GDM1 (cell line): ENCODE measurements at places on chromosomes 1 and 21.

DNA sequence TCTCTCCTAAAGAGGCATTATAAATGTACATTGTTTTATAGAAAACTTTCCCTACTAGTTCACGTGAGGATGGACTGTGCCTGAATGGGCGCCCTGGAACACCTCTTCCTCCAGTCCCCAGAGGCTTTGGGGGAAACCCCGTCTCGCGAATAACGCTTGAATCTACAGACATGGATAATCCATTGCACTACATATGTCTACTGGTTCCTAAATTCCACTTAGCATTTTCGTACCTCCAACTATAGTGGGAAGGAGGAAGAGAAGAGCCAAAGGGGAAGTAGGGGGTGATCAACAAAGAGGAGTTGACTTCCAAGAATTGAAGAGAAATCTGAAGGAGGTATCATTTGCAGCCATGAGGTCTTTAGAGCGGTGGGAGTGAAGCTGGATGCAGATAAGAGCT is 11.1 kb downstream of the BARHL2 start:
- no peak for DNase-seq

GRCh38 chr1:66140072-66140471 is 347.4 kb downstream of the PDE4B start:
- no peak for DNase-seq

DNA sequence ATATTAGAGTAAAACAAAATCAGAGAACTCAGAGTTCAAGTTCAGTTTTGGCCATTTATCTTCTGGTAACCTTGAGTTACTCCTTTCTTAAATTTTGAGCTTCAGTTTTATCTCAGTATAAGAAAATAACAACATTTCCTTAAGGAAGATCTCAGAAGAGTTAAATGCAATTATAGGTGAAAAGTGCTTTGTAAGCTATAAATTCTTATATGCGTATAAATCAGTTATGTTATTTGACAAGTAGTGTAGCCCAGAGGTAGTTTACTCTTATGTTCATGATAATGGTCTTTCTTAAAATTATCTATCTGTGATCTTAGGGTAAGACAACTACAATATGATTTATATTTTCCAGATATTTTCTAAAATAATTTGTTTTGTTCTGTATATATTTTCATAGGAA is 89.8 kb downstream of the LHX9 start:
- DNase-seq = no peak

GRCh38 chr1:18895317-18895716 is 7.0 kb downstream of the ALDH4A1 start:
- no peak for DNase-seq

- no peak for DNase-seq
Observed at GRCh38 chr1:17795836-17796645, 40.9 kb downstream of the ACTL8 start.

DNA sequence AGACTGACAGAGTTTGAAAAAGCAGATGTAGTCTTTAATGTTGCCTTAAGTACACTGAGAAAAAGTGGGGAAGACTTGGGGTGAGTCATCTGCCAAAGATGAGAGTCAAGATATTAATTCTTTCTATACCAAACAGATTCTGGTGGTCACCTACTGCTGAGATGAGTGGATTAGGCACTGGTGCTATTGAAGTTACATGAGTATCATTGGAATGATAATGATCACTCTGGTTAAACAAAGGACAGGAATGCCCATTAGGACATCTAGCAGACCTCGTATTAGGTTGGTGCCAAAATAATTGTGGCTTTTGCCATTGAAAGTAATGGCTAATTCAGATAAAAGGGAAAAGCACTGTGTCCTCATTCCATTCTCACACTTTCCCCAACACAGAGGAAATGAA is 1588.9 kb downstream of the KCNT2 start:
- no peak for DNase-seq

DNA sequence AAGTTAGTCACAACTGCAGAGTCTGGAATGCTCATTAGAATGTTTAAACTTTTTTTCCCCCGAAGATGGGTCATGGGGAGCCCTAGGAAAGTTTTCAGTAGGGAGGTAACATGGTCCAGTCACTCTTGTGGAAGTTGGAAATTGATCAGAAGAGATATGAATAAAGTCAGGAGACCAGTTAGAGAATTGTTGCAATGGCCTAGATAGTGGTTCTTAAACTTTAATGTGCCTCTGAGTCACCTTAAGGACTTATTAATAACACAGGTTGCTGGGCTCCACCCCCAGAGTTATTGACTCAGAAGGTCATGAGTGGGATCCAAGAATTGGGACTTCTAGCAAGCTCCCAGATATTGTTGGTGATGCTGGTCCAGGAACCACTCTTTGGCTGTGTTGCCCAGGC is 3.2 kb upstream of the TFAP2E start:
- no peak for DNase-seq

- DNase-seq = no peak
Observed at GRCh38 chr1:69070660-69071373, 496.9 kb upstream of the LRRC7 start.
